ENCODE measurements at places on chromosomes 1 and 21.
A peak's percentile ranks its signal among the peaks of the same experiment; 100 is the strongest.

- no peak for DNase-seq
Measured at GRCh38 chr1:164755690-164756089, 196.7 kb downstream of the PBX1 start.

- no peak for DNase-seq
Measured at GRCh38 chr1:177255411-177255810, 84.7 kb downstream of the BRINP2 start.

GRCh38 chr1:245155272-245156040, 671 bp downstream of the KIF26B start:
- no peak for DNase-seq

DNA sequence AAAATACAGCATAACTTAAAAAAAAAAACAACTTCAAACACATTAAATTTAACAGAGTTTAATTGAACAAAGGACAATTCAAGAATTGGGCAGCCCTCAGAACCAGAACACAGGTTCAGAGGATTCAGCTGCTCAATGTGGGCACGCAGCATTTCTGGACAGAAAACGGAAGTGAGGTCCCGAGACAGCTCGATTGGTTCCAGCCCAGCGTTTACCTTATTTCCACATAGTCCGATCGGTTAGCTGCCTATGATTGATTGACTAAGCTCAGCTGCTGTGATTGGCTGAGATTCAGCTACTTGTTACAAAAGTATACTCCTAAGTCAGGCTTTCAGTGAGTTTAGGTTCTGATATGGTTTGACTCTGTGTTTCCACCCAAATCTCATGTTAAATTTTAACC, 33.3 kb downstream of the ZP4 start:
- no peak for DNase-seq

DNA sequence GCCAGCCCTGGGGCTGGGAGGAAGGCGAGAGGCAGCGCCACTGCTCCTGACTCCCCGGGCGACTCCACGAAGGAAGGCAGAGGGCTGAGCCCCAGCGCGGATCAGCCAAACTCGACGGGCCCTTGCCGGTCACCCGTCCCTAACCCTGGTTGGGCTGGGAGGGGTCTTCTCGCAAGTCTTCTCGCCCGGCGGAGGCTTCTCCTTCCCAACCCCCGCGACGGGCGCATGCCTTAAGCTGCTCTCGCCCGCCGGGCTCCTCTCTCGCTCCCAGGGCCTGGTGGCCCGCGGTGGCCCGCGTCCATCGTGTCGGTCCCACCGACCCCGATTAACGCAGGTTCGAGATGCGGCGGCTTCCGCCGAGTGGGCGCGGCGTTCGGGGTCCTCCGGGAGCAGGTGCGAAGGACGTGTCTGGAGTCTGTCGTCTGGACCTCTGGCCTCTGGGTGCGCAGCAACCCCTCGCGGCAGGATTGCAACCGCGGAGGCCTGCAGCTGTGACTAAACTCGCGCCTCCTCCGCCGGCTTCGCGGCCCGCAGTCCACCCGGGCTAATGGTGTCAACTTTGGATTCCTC, 29.0 kb upstream of the PPM1J start:
- DNase-seq, result no peak

DNA sequence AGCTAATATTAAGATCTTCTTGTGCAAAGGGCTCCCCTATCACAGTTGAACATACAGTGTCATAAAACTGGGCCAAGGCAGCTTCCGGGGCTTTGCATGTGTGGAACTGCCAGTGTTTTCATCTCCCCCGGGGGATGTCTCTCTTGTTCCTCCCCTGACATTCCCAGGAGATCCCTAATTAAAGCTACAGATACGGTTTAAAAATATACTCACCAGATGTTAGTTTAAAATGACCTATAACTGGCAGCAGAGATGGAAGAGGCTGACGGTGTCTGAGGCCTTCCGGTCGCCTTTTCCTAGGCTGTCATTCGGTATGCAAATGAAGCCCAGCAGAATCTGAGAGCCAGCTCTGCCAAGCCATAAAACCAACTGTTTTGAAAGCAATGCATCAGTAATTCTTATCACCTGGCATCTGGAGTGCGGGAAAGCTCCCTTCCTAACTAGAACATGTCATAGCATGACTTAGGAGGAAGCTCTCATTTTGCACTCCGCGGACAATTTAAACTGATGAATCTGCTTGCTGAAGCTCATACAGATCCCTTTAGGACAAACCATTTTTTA, 436.5 kb upstream of the VAMP3 start:
- DNase-seq, result peak; percentile 74

DNA sequence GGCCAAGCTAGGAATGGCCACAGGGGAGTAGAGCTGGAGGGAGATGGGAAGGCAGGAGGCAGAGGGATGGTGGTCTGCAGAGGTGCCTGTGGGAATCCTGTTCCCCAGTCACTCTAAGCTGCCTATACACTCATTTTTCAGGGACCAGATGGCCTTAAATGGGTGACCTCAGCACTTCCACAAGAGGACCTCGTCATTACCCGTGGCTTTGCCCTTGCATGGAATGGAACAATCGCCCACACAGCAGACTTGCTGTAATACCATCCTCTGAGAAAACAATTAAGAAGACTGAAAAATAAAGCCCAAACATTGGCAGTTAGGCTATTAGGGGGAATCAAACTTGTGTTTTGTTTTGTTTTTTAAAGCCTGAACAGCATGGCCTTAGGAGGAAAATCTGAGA, 12.9 kb upstream of the TNN start:
- no peak for DNase-seq

DNA sequence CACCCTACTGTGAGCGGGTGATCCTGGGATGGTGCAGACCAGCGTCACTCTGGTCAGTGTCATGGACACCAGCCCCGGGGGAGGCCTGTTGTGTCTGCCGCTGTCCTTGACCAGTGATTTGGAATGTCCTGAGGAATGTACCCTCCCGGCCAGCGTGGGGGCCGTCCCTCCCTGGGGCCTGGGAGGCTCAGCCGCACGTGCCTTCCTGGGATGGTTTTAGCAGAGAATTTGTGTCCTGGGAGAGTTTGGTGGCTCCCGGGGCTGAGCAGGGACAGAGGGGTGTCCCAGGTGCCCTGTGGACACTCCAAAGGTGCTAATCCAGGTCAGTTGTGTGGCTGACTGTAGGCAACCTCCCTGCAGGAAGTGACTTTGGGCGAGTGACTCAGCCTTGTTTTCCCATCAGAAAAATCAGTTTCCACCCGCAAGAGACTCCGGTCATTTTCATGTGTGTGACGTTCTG, 6.2 kb downstream of the ARHGEF16 start:
- peak; percentile 70 for DNase-seq

DNA sequence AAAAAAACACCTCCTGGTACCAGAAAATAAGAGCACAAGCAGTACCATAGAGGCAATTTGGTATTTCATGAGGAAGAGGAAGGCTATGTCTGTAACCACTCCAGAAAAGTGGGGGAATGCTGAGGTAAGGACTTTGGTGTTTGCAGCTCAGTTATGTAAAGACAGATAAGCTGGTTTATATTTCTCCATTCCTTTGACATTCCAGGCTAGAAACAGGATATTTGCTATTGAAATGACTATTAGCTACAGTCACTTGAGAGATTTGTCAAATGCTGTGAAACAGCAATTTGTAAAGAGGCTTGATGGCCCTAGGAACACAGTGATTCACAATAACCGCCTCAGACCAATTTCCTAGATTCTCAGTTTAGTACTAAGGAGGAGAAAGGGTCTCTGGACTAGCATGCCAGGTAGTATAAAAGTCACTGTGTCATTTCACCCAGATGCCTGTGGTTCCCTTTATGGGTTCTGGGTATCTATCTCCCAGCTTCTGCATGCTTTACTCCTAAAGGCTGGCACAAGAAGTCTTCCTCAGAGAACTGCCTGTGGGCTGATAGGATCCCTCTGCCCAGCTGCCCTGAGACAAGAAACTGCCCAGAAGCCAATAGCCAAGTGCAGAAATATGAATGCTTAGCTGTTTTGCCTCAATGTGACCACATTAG, 80.5 kb downstream of the VCAM1 start:
- no peak for DNase-seq

DNA sequence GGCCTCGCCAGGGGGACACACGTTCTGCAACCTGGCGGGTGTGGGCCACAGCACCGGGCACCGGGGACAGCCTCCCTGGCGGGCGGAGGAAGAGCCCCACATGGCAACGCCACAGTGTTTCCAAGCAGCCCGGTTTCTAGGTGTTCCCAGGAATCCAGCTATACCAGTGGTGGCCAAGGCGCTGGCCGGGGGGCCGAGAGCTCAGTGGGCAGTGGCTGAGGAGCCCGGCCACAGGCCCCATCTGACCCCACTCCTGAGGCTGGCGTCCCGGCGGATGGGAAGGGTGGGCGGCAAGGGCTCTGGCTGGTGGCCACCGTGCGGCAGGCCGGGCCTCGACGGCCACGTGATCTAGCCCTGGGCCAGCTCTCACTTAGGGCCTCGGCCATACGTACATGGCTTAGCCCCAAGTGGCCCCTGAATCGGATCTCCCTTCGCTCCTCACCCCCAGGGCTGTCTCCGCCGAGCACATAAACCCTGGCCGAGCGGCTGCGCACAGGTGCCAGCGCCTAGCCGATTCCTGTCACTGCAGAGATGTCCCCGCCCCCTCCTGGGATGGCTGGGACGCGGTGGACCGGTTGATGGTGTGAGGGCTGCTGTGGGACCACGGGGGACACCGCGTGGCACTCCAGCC, 68.7 kb downstream of the MORN1 start:
- DNase-seq, result no peak

- peak; percentile 16 for DNase-seq
Measured at GRCh38 chr1:49026230-49026811, 249.6 kb upstream of the BEND5 start.

DNA sequence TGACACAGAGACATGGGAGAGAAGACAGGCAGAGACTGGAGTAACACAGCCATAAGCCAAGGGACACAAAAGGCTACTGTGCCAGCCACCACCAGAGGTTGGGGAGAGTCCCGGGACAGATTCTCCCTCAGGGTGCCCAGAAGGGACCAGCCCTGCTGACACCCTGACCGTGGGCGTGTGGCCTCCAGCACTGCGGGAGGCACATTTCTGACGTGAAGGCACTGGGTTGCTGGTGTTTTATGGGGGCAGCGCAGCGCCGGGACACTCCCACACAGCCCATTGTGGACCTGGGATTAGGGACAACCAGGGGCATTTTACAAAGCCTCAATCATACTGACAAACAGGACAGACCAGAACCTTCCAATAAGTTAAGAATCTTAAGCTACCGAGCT, 26.2 kb downstream of the PRDM15 start:
- DNase-seq, result no peak

DNA sequence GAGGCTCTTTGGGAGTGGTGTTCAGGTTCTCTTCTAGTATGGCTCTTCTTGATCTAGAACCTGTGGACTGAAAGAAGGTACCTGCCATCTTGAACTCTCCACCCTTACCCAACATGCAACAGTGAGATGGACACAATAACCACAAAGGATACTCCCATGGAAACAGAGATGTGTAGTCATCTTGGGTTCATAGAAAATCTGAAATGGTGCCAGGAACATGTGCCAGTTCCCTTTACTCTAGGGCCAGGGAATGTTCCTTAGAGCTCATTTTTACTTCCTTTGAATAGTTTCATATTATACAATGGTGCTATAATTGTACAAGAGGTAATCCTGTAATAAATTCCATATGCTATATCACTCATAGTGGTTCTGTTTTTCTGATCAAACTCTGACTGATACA, 13.2 kb upstream of the SCYL3 start:
- no peak for DNase-seq

- DNase-seq, result no peak
Measured at GRCh38 chr1:185039726-185040407, 5.5 kb upstream of the RNF2 start.

DNA sequence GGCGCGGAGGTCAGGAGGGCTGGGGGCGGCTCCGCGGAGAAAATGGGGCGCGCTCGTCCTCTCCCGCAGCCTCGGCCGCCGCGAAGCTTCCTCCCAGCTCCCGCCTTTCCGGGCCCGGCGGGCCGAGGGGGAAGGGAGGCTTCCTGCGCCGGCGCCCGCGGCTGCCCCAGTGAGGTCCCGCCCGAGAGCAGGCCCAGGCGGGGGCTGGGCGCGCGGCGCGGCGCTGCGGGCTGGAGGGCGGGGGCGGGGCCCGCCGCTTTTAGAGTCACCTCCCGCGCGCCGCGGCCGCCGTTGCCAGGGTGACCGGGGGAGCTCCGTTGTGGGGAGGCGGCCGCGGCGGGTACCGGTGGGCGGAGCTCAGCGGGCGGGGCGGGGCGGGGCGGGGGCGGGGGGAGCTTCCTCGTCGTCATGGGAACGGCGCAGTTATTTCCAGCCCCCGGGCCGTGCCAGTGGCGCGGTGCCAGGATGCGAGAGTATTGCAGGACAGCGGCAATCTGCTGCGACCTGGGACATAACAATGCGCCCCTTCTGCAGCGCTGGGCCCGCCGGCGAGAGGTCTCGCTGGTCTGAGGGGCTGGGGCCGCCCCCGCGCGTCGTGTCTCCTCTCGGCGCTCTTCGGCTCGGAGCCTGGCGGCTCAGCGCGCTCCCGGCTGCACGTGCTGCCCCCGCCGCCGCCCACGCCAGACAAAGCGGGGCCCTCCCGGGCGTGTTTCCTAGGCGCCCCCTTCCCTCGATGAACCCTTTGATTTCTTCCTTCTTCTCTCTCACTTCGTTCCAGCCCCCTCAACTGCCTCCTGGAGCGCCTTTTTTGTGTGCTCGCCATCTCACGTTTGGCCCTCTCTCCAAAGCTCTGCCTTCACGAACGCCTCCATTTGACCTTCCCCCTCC, 16.9 kb downstream of the IER5 start:
- peak; percentile 91 for DNase-seq
